ENCODE measurements at places on chromosomes 16 and 17. TPM values are rescaled to one million over a fixed set of nuclear protein-coding genes. Genes with fewer than 3 reads are reported as not detected.

GRCh38 chr17:59533694-59534093 is 31.7 kb upstream of the DHX40 start:
- no peaks in the 10 kb centered on the region for H3K27me3 ChIP-seq
- no peak overlapping the region for H3K27ac ChIP-seq
- DNase-seq: no peak
- H3K4me3 ChIP-seq: no peak overlapping the region

DNA sequence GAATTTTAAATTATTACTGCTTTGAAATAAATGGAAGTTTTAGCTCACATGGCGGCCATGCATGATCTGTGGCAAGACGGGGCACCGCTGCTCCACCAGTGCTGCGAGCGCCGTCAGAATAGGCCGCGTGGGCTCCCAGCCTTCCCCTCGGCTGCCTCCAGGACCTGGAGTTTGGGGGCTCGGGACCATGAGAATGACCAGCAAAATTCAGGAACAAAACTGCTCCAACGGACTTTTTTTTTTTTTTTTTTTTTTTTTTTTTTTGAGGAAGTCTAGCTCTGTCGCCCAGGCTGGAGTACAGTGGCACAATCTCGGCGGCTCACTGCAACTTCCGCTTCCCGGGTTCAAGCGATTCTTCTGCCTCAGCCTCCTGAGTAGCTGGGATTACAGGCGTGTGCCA is 38.3 kb upstream of the AKAP1 start:
- peaks cover 9% of the 10 kb centered on the region for H3K4me1 ChIP-seq
- H3K27ac ChIP-seq: no peak overlapping the region
- no peaks in the 10 kb centered on the region for H3K36me3 ChIP-seq
- DNase-seq: no peak

DNA sequence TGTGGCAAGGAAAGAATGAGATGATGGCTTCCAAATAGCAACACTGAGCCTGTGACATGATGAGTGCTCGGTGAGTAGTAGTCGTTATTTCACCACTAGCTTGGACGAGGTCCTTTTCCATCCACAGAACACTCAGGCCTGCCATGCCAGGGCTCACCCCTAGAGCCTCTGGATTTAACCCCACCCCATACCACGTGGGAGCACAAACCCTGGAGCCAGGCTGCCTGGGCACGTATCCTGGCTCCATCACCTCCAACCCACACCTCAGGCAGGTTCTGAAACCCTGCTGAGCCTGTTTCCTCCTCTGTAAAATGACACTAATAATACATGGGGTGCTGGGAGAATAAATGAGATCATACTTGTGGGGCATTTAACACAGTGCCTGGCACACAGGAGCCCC is 192.4 kb downstream of the KATNIP start:
- no peak overlapping the region for H3K27ac ChIP-seq
- H3K4me3 ChIP-seq: no peak overlapping the region
- H3K4me1 ChIP-seq: no peaks in the 10 kb centered on the region
- no peaks in the 10 kb centered on the region for H3K27me3 ChIP-seq

ZNF624 gene
- 5.6 TPM for polyA plus RNA-seq

- H3K36me3 ChIP-seq: no peaks in the 10 kb centered on the region
- no peak for DNase-seq
- no peaks in the 10 kb centered on the region for H3K4me1 ChIP-seq
- H3K27ac ChIP-seq: no peak overlapping the region
- H3K4me3 ChIP-seq: no peak overlapping the region
Observed at GRCh38 chr17:65931246-65932149, 260.4 kb downstream of the CEP112 start.
